Vagina (tissue), 2 donors: ENCODE measurements at places on chromosomes 16 and 17.

GRCh38 chr16:74698222-74698621, 2.4 kb downstream of the MLKL start:
- DNase-seq = no peak

DNA sequence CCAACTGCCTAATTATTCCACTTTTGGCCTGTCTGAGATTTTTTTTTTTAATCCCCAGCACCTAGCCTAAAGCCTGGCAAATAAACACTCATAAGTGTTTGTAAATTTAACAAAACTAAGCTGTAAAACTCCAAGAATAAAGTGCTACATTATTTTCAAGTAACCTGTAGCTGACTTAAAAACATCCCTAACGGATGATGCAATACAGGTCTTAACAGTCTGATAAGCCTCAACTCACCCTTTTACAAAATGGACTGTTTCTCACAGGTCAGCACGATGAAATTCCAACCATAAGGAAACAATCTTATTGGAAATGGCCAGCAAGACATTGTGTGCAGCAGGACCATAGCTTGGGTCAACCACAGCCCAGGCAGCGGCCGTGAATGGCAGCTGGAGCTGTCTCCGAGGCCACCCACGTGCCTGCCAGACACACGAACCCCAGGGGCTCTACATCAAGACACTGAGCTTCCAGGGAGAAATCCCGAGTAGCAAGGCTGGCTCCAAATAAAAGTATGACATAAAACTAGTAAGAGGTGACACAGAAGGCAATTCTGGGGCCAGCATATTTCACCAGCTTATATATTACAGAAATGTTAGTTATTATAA, 58.9 kb downstream of the NDEL1 start:
- DNase-seq = no peak

DNA sequence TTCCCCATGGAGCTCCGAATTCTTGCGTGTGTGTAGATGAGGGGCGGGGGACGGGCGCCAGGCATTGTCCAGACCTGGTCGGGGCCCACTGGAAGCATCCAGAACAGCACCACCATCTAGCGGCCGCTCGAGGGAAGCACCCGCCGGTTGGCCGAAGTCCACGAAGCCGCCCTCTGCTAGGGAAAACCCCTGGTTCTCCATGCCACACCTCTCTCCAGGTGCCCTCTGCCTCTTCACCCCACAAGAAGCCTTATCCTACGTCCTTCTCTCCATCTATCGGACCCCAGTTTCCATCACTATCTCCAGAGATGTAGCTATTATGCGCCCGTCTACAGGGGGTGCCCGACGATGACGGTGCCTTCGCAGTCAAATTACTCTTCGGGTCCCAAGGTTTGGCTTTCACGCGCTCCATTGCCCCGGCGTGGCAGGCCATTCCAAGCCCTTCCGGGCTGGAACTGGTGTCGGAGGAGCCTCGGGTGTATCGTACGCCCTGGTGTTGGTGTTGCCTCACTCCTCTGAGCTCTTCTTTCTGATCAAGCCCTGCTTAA, 617 bp upstream of the SENP3 start:
- DNase-seq = peak; percentile 92

GRCh38 chr17:58323366-58324055, 5.1 kb downstream of the TSPOAP1 start:
- DNase-seq = no peak
